ENCODE measurements at places on chromosomes 7 and 10.

GRCh38 chr7:46633200-46633599 is 712.1 kb upstream of the IGFBP3 start:
- DNase-seq: no peak

- DNase-seq: no peak
Observed at GRCh38 chr7:7517754-7518153, 17.9 kb downstream of the COL28A1 start.

GRCh38 chr10:131874991-131875451 is 25.8 kb upstream of the PPP2R2D start:
- DNase-seq: peak; percentile 29

- DNase-seq: no peak
Observed at GRCh38 chr10:109218207-109218606, 705.1 kb downstream of the XPNPEP1 start.

GRCh38 chr7:155497149-155497901 is 39.4 kb downstream of the EN2 start:
- DNase-seq: no peak

DNA sequence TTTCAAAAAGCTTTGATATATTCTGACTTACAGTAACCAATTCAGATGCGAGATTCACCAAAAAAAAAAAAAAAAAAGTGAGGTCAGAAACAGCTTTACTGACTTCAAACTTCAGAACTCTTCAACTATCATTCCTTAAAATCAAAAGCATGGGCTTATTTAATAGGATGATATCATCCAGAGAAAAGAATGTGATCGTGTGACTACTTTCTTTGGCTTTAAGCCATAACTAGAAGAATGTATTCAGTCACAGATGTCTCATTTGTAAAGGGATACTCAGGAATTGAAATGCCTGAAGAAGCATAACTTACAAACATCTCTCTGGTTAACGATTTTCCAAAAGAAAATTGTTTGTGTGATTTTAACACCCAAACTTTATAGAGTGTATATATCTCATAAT is 11.5 kb downstream of the TPK1 start:
- no peak for DNase-seq

DNA sequence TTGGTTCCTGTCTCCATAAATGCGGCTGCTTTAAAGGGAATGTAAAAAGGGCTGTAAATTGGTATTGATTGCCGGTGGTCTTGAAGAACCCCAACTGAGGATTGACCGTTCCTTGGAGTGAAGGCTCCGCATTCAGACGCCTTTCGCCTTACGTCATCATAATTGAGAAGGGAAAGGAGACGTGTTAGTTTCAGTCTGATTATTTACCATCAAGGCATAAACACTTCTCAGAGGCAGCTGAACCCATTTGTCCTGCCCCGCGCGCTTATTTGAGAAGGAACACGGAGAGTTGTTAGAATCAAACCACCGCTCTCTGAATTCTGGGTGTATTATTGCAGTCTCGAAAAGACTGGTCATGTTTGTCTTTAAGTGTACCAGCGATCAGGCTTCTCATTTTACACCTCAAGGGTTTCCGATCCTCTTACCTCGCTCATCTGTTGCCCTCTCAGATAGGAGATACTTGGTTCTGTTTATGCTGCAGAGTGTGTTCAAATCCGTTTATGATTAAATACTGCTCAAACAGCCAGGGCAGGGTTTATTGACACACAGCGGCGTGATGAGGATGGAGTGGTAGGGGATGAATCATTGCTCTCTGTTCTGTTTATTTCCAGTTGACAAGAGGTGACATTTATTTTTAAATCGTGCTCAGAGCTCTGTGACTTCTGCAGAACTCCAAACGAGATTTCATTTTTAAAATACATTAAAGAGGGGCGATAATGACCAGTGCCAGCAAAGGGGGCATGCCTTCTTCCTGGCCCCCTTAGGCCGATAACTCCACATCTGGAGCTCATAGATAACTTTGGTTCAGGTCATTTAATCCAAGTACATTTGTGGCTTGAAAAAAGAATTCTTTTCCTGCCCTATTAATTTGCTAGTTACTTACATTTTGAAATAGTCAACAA is 30.4 kb downstream of the FOXK1 start:
- no peak for DNase-seq

DNA sequence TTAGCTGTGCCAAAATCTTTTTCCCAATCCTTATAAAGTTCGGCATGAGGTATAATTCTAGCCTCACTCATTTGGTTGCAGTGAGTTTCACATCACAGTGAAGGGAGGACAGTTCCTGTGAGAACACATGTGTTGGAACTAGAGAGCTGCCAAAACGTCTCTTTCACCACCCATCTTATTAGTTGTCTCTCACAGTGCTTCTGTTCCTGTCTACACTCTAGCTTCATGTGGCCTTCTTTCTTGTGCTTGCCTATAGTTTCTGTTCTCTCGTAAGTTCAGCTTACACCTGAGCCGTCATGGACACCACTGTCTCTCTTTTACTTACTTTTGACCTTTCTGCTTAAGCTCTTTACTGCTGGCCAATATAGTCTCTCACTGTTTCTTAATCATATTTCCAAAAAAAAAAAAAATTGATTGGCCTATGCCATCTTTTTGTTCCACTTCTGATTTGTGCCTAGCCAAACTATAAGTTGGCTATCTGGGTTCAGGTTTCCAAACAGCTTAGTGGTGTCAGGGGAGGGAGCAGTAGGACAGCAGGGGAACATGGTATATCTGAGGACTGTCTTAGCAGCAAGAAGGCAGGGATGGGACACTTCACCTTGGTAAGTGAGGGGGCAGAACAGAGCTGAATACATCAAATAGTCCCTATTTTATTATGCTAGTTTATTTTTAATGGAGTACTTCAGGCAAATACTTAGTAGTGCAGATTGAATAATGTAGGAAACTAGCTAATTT is 38.0 kb downstream of the ZNRF2 start:
- DNase-seq: peak; percentile 42

- DNase-seq: no peak
Observed at GRCh38 chr7:137850571-137850970, 3.8 kb upstream of the DGKI start.

DNA sequence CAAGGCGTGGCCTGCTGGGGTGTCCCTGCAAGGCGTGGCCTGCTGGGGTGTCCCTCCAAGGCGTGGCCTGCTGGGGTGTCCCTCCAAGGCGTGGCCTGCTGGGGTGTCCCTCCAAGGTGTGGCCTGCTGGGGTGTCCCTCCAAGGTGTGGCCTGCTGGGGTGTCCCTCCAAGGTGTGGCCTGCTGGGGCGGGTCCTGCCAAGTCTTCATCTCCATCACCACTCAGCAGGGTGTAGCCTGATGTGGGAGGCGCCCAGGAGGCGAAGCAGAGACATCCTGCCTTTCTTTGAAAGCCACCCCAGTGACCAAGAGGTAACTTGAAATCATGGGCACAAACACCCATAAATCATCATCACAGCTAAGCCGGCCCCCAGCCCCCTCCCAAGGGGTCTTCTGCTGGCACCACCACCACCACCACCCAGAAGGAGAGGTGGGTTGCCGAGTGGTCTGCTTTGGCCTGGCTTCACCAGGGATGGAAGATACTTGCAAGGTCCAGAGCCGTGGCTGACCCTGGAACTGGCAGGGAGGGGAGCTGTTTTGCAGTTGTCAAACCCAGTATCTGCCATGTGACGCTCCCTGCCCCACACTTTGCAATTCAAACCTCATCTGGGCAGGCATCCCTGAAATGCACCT is 190.6 kb downstream of the EBF3 start:
- DNase-seq: no peak

Data from CD4-positive, alpha-beta T cell treated with Interleukin-6 at 100 ng/mL for 8 hours (primary cell).